SHP77 treated with DMSO at 0.1 percent for 48 hours (cell line): ENCODE measurements at places on chromosomes 16 and 17.
A peak's percentile ranks its signal among the peaks of the same experiment; 100 is the strongest.

DNA sequence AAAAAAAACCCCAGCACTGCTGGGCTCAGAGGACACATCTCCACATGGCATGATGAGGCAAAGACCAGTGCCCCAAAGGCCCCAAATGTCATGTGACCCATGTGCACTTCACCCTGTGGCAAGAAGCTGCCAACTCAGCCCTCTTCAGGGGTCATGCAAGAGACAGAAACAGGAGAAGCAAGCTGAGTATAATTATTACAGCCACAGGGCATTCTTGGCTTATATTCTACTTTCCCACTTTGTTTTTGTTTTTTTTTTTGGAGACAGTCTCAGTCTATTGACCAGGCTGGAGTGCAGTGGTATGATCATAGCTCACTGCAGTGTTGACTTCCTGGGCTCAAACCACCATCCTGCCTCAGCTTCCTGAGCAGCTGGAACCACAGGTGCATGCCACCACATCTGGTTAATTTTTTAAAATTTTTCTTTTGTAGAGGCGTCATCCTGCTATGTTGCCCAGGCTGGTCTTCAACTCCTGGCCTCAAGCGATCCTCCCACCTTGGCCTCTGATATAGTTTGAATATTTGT, 32.7 kb upstream of the LITAF start:
- no peak for DNase-seq

- DNase-seq: no peak
Observed at GRCh38 chr17:82390860-82391435, 19.4 kb downstream of the UTS2R start.

GRCh38 chr16:86901483-86901882, 323.1 kb downstream of the FOXL1 start:
- no peak for DNase-seq

- no peak for DNase-seq
Observed at GRCh38 chr17:39648616-39649366, 11.8 kb downstream of the STARD3 start.

DNA sequence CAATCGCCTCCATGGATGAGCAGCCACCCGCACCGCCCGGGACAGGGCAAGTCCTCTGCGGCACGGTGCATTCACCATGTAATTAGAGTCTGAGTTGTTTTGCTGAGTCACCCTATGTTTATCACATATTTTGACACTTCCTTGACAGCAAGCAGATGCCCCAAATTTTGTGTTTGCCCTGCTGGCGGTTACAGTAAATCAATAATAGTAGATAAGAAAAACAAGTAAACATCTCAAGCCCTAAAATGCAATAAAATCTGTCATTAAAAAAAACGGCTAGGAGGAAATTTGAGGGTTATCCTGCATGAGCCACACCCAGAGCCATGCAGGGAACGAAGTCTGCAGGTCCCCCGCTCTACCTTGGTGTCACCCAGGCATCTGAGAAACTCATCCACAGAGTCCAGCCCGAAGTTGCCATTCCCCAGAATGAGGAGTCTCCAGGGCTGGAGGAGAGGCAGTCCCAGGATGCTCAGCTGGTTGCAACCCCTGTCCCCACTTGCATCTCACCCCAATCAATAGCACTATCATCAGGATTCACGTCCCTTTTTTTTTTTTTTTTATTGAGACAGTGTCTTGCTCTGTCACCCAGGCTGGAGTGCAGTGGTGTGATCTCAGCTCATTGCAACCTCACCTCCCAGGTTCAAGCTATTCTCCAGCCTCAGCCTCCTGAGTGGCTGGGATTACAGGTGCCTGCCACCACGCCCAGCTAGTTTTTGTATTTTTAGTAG, 16.5 kb upstream of the ST6GALNAC1 start:
- DNase-seq: no peak

DNA sequence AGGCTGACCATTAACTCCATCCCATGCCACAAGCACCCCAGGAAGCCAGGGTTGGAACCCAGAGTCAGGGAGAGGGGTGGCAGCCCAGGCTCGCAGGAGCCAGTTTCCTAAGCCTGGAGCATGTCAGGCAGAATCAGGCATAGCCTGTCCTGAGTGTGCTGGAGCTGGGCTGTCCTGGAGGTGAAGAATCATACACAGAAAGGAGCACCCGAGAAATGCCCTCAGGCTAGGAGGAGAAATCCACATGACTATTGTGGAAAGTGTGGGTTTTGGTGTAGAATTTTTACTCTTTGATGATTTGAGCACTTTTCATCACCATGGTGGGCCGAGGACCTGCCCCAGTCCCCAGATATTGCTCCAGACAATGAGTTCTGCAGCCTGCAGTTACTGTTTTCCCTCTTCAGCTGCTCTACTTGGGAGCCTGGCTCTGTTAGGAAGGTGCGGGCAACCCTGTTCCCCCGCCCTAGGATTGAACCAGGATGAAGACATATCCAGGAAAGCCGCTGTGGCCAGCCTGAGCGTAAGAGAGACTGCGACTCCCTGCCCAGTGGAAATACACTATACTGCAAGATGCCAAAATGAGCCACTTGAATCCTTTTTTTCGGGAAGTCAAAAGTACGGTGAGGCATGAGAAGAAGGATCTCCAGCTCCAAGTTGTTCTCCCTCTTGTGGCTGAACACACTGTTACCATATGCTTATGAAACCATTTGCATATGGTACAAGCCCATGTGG, 29.0 kb upstream of the HEATR6 start:
- DNase-seq: no peak

GRCh38 chr17:69810326-69810965, 264.6 kb upstream of the KCNJ16 start:
- DNase-seq: peak; percentile 87

DNA sequence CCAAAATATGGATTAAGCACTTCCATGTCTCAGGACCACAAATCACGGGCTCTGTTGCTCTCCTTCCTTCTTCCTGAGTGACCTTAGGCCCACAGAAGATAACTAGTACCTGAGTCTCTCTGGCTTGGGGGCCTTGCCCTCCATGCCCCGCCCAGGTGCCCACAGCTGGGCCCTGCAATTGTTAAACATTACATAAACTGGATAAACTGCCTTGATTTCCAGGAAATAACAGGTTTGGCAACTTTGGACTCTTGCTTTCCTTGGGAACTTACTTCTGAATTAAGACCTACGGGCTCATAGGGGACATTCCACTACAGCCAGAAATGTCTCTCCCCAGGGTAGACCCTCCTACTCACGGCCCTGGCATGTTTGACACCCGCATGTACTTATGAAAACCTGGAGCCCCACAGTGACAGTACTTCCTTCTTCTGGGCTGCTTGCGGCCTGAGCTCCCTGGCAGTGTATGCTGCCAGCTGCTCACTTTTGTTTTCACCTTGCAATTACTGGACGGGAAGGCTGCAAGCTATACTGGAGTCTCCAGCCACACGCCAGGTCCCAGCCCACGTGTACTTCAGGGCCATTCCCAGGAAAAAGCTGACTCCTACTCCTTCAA, 2.3 kb upstream of the UBALD2 start:
- peak; percentile 64 for DNase-seq

- no peak for DNase-seq
Observed at GRCh38 chr17:13601776-13602551, at the start of gene HS3ST3A1. Gene HS3ST3A1, minus strand, starts transcription at chr17:13601929. Its CDS starts 800 bp downstream, at chr17:13601129.

- DNase-seq: no peak
Observed at GRCh38 chr17:38602956-38603785, 2.6 kb downstream of the SRCIN1 start.

- DNase-seq: no peak
Observed at GRCh38 chr17:19363460-19364035, 1.0 kb upstream of the B9D1 start.

GRCh38 chr16:9898124-9898523, 284.1 kb downstream of the GRIN2A start:
- DNase-seq: no peak

DNA sequence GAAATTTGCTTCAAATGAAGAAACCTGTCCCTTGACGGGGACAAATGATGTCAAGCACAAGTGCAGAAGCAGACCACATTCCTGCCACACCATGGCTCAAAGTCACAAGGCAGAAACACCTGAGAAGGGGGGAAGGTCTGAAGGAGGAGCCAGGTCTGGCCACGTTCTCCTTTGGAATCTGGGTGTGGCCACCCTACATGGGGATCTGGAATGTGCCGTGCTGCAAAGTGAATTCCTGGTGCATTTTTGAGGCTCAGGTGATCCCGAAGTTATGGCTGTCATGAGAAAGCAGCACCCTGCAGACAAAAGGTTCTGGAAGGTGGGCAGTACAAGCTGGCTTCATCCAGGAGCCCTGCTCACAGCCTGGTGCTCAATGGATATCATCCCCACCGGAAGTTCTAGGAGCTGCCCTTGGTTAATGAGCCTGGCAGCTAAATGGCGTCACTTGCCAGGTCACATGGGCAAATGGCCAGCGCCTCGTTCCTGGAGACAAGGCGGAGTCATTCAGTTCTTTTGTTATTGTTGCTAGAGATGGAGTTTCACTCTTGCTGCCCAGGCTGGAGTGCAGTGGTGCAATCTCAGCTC, 20.1 kb upstream of the ADCY9 start:
- DNase-seq: no peak

DNA sequence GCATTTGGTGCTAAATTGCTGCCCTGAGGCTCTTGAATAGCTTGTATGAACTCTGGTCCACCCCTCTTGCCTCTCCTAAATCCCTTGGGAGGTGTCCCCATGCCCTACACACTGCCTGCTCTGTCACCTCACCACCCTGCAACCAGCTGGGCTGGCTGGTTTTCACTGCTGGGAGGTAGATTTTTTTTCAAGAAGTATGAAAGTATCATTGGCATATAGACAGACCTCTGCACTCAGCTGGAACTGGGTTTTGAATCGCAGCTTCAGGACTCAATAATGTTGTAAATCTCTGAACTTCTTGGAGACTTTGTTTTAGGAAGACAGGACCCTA, 184.9 kb downstream of the MSI2 start:
- no peak for DNase-seq

DNA sequence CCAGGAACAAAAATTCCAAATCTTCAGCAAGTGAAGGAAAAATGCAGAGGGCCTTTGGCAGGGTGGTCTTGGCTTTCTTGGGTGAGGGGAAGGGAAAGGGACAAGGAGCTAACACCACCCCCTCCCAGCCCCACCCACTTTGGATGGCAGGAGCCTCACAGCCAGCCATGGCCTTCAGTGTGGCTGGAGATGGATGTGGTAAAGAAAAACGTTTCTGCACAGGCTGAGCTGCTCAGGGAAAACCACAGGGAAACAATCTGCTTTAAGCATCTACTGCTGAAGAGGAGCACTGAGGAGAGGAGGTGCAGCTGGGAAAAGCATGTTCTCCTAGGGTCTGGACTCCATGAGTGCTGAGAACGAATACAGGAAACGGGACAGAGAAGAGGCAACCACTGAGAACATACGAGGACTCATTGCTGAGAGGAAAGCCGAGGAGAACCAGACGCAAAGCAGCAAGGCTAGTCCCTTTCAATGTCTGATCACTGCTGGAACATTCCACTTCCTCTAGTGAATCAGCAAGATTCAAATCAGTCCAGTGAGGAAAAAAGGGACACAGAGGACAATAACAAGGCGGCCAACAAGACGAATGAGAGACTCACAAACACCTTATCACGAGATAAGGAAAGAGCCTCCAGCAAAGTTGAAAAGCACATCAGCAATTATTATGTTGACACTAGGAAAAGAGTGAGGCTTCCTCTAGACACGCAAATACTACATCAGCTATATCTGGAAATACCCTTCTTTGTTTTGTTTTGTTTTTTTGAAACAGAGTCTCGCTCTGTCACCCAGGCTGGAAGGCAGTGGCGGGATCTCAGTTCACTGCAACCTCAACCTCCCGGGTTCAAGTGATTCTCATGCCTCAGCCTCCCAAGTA, 41.7 kb downstream of the ZZEF1 start:
- DNase-seq: no peak

DNA sequence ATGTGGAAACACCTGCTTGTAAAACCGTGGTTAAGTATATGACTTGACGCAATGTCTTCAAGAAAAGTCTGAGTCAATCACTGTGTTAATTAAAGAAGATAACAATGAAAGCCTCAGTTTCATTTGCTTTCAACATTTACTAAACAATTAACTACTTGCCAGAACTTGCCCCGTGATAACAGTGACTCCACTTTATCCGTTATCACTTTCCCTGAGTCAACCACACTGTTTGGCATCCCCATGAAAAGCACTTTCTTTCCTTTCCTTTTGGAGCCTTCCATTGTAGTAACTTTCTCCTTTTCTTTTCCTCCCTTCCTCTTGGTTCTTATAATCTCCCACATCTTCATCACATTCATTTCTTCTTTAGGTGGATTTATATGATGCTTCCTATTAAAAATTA, 435.1 kb upstream of the GOT2 start:
- DNase-seq: no peak

DNA sequence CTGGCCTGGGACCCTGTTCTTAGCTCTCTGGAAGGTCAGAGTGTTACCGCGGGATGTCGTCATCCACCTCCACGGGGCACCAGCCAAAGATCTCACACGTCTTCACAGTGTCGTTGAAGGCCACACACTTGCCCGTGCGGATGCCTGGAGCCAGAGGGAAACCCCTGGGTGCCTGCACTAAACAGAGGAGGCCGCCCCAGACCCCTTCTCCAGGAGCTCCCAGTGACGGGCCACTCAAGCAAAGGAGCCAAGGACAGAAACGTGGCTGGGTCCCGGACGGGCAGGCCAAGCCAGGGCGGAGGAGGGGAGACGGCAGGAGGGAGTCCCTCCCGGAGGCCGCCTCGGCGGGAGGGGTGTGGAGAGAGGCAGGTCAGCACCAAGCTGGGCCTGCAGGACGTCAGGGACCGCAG, 11.0 kb upstream of the CAMKK1 start:
- no peak for DNase-seq

- no peak for DNase-seq
Observed at GRCh38 chr17:15424521-15424920, 42.9 kb downstream of the CDRT4 start.
